ENCODE measurements at places on chromosomes 2 and 18.

DNA sequence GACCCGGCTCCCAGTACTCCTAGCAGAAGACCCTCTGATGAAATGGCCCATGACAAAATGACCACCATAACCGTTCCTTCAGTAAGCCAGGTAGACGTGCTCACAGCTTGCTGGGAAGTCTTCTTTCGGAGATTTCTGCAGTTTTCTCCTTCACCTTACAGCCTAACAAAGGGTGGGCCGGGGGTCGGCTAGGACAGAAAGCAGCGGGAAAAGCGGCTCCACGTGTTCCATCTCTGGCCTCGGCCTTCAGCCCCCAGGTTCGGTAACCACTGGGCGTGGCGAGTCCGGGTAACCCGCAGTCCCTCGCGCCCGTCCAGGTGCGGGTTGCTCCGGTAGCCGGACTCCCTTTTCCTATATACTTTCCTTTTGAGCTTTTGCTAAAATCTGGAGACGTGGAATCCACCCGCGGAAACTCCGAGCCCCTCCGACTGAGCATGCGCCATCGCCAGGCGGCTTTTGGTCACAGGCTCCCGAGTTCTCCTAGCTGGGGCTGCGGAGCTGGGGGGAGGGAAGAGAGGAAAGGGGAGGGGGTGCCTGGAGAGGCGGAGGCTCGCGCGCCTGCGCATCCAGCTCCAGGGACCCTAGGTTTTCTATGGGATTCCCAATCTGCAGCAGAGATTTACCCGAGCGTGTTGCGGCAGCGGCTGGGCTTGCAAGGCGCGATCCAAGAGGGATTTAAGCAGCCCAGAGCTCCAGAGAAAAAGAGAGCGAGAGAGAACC is at the start of gene VSNL1:
VSNL1 (plus strand) TSS at position 604 of the 720 bp plus-strand sequence. CDS start 51,379 bp downstream, outside the sequence.
- no peak for DNase-seq

- DNase-seq: no peak
Observed at GRCh38 chr2:109180786-109181185, 51.8 kb downstream of the SH3RF3 start.

- no peak for DNase-seq
Observed at GRCh38 chr2:204264085-204264553, 281.2 kb upstream of the PARD3B start.

DNA sequence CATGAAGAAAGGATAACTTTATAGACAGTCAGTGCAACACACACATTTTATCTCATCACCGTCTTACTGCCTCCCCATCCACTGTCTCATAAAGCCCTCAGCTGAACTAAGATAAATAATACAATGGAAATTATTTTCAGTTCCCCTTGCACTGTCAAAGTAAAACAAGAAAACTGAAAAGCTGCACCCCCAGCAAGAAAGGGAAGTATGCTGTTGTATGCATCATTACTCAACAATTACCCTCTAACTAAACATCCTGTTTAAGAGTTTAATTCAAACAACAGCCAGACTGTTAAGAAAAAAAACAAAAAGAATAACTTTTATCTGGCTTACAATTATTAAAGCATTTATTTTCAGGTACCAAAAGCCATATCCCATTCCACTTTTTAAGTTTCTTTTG is 25.0 kb downstream of the MPPE1 start:
- DNase-seq: no peak

DNA sequence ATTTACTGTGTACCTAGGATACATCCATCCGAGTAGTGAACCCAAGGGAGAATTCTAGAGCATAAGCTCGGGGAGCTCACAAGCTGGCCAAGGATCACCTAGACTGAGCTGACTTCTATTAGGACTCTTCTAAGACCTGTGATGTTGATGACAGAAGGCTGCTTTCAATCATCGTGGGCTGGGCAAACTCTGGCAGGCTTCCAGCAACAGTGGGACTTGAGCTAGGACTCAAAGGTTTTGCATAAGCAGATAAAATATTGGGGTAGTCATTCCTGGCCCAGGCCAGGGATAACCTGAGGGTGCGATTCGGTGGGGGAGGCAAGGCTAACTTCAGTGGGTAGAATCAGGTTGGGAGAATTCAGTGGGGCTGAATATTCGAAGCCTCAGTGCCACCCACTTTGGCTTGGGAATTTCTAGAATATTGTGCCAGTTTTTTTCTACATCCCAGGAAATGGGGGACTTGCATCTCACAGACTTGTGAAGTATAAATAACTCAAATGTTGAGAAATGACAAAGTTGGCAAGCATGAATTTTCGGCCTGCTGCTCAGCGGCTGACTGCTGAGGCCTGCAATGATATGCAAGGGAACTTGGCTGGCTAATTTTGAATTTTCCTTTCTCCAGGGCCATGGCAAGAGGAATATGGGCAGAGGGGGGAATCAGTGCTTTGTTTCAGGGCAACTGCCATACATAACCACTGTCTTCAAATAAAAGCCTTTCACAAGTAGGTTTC is 274.3 kb downstream of the PRKCE start:
- no peak for DNase-seq

DNA sequence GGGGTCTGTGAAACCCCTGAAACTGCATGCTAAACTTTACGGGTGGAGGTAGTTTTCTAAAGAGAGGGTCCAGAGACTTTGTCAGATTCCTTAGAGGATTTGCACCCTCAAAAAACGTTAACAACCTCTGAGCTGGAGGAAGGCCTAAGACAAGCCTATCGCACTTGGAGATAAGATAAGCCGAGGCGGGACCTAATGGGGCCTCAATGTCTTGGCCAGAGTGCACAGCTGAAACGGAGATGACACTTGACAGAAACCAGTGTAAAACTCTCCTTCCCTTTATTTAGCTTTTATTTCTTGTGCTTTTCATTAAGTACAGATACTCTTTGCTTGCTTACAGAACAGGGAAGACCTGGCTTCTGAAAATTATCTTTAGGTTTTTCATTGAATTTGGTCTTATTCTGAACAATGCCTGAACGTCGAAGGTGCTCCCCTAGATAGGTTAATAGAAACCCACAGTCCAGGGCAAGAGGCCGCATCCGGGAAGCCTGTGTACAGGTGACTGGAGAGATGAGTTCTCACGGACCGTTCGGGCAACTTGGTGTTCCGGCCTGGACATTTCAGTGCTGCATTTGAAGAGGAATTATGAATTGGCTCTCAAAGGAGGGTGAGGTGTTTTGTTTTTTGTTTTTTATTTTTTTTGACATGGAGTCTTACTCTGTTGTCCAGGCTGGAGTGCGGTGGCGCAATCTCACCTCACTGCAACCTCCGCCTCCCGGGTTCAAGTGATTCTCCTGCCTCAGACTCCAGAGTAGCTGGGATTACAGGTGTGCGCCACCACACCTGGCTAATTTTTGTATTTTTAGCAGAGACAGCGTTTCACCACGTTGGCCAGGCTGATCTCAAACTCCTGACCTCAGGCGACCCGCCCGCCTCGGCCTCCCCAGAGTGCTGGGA is 49.7 kb downstream of the SH3BP4 start:
- no peak for DNase-seq

DNA sequence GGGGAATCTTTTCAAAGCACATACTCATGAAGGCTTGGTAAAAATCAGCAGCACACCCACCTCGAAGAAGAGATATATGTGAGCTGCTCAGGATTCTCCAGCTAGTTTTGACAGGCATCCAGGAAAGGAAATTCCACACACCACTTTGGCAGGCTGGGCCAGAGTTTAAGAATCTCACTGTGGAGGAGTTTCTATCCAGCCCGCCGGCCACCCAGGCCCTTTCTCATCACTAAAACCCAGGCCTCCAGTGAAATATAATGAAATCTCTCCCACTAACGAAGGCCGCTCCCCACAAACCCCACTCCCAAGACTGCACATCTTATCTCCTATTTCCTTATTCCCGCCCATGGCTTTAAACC is 202.0 kb downstream of the GLI2 start:
- no peak for DNase-seq

GRCh38 chr2:168076731-168077130 is 170.7 kb downstream of the STK39 start:
- no peak for DNase-seq

DNA sequence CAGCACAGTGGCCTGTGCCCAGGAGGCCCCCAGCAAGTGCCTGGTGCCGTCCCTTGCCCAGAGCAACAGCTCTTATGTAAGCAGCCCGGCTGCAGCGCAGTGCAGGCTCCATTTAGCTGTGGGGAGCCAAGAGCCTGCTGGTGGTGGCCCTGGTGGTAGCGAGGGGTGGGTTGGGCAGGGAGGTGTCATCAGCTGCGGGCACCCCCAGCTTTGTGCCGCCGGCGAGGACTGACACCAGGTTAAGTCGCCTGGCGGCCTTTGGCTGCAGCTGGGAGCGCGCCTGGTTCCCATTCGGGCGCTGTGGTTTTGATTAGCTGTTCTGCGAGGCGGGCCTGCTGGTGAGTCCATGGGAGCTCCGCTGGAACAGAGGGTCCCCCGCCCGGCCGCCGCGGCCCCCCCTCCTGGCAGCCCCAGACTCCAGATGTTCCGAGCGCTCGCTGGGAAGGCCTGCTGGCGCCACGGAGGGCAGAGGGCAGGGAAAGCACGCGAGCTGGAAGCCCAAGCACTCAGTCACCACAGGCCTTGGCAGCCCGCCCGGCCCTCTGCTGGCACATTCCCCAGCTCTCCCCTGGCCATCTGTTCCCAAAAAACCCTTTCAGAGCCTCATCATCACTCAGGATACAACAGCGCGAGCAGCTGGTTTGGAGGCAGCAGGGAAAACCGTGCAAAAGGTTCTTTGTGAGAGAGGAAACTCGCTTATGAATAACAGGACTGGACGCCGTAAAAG is 18.4 kb downstream of the ATOH8 start:
- no peak for DNase-seq

GRCh38 chr2:225735844-225736243 is 336.3 kb downstream of the NYAP2 start:
- DNase-seq: no peak

DNA sequence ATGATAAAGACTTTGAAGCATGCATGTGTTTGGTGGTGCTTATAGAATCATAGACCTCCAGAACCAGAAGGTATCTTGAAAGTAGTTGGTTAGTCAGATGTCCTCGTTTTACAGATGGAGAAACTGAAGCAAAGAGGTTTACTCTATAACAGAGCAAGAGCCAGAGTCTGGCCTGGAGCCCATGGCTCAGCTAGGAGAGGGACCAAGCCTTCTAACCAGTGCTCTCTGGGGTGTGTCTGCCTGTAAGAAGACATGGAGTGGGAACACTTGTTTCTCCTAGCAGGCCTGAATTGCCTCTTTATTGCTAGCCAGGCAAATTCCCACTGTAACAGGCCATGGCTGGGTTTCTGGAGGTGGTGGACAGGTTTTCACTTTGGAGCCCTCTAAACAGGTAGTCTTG is 67.9 kb downstream of the CD8B2 start:
- no peak for DNase-seq

DNA sequence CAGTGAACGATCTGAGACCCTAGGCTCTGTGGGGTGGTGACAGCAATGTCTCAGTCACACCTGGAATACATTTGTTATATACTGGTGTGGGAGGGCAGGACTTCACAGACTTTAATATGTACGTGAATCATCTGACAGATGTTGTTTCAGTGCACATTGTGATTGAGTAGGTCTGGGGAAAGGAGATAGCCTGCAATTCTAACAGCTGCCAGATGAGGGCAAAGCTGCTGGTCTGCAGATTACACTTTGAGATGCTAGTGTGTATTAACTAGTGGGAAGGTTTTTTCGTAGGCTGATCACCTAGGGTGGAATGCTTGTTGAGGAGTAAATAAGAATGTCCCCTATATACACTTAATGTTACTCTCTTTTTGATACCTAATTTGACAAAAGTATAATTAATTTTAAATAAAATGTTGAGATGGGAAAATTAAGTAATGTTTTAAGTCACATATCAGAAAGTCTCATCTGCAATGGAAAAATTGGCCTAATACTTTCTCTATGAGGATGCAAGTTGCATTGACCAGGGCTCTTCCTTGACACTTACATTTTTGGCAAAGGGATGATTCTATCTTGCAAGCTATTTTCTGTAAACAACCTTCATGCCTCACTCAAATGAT is 496.9 kb upstream of the HNMT start:
- no peak for DNase-seq

DNA sequence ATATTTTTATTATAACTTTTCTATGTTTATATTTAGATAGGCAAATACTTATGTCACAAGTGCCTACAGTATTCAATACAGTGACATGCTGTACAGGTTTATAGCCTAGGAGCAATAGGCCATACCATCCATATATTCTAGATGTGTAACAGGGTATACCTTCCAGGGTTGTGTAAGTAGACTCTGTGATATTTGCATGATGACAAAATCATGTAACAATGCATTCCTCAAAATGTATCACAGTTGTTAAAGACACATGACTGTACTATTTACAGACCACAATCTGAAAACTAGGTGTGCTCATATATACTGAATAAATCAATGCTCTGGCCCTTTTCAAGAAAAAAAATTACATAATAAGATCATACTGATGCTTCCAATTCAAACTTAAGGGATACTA is 433.2 kb upstream of the RGPD4 start:
- no peak for DNase-seq

DNA sequence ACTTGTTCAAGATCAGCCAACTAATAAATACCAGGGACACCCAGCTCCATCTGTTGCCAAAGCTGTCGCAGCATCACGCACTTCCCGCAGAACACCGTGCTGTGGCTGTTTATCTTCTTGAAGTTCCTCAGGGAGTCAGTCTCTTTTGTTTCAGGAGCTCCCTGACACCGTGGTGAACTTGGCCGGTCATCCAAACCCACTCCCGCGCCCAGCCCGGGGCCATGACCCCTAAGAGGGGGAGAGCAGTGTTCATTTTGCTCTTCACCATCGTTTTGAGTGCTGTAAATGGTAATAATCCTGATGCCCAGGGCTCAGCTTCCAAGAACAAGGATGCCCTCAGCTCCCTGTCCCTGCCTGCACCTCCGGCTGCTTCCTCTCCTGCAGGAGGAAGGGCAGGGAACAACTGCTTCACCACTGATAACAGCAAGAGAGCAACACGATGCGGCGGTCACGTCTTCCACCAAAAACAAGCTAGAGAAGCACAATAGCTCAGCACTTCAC is 131.4 kb downstream of the SEPTIN10 start:
- DNase-seq: no peak

- no peak for DNase-seq
Observed at GRCh38 chr2:232281858-232282507, 96.6 kb upstream of the ALPP start.
